ENCODE measurements at places on chromosomes 11 and 22.

- DNase-seq: no peak
These were observed 20.9 kb upstream of the NAALAD2 start for GRCh38 chr11:90113541-90113940.

DNA sequence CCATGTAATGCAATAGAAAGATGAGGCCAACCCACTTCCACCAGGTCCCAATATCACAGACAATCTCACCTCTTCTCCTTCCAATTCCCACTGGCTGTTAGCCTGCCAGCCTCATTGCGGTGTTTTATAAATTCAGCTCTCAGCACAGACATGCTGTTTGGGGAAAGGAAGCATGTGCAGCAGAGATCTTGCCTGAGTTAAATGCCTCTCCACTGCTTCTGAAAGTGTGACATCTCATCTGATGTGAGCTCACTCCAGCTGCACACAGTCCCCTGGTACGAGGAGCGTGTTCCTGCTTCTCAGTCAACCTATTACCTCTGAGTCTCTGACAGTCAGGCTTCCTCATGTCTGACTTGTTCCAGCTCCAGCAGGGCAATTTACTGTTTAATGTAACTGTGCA is 122.7 kb upstream of the GUCY1A2 start:
- DNase-seq: no peak

GRCh38 chr11:121311373-121311772 is 18.8 kb downstream of the SC5D start:
- no peak for DNase-seq

DNA sequence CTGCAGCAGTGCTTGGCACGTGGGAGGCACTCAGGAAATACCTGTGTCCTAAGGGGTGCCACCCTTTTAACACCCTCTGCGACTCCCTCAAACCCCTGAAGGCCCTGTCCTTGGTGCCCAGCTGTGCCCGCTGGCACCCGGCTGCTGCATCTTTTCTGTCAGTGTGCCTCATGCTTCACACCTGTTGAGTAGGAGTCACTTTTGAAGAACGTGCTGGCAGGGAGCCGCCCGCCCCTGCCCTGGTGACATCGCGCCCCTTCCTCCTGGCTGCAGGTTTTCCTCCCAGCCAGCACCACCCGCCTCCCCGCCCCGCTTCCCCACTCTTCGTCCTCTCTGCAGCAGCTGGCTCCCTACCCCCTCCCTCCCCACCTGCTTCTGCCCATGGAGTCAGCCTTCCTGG is 17.8 kb downstream of the FRMD8 start:
- no peak for DNase-seq

- DNase-seq: no peak
These were observed at the start of gene HTR3A for GRCh38 chr11:113974741-113975470. TSS of gene HTR3A (plus strand) at chr11:113975108. CDS start at chr11:113975326, 218 bp downstream.

DNA sequence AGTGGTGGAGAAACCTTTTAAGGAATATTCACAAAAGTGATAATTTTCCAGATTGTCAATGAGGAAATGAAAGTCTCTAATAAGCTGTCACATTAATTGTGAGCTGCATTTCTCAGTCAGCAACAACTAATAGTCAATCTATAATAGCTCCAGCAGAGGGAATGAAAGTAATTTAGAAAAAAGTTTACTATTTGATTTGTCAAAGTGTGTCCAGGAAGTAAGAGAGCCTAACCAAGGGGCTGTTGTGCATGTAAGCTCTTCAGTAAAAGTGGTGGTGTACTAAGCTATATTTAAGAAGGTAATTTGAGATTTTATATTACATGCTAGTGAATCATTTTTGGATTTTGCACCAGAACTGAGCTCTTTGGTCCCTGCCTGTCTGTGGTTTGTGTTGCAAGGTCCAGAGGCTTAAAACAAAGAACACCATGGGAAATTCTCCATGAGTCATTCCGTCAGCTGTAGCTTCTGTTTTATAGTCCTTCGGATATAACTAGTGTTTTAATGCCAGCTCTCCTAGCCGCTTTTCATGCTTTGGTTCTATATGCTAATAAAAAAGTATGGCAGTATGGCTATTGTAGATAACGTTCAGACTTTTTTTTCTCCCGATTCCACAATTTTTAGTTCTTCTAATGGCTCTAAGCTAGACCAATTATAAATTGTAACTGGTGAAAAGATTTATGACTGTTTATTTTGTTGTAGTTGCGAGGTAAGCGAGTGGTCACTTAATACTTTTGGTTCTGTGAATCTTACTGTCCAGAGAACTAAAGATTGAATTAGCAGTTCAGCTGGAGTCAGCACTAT is 64.6 kb downstream of the ARHGEF12 start:
- DNase-seq: peak; percentile 84

- DNase-seq: no peak
These were observed 527 bp downstream of the CARD10 start for GRCh38 chr22:37518509-37519267.

GRCh38 chr22:26461188-26461810 is 22.3 kb downstream of the HPS4 start:
- DNase-seq: no peak

GRCh38 chr11:126334659-126335462 is 20.6 kb upstream of the ST3GAL4 start:
- no peak for DNase-seq

- no peak for DNase-seq
These were observed 4.5 kb upstream of the STARD10 start for GRCh38 chr11:72798361-72798760.

DNA sequence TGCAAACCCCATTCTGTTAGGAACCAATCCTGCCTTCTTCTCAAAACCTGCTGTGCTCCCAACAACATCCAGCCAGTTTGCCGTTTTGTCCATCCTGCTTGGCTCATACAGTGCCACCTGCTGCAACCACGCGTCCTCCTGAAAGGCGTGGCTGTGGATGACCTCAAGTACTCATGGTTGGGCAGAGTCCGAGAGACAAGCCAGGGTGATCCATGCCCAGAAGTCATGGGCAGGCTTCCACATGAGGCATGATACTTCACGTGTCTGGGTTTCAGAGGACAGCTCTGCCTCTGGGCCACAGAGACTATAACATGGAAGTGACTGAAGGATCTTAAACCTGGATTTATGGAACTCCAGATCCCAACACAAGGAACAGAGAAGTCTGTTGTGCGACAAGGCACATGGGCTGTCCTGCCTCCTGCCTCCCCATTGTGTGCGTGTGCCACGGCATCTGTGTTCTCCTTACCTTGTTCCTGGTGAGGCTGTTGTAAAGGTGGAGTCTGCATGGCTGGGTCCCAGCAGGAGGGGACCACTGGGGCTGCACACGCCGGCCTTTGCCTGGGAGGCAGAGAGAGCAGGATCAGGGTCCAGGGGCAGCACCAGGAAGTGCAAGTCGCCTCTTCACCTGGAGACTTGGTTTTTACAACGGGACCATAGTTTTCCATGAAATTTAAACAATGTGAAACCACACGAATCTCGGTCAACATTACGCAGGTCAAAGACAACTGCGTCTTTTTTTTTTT is 15.4 kb downstream of the CARS1 start:
- DNase-seq: no peak

DNA sequence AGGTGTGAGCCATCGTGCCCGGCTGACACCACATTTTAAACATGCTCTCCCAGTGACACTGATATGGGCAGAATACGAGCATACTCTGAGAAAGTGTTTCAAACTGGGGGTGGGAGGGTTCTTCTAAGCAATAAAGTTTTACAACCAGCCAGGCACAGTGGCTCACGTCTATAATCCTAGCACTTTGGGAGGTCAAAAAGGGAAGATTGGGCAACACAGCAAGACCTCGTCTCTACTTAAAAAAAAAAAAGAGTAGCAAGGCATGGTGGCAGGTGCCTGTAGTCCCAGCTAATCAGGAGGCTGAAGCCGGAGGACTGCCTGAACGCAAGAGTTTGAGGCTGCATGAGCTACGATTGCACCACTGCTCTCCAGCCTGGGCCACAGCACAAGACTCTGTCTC is 2.2 kb downstream of the GANAB start:
- no peak for DNase-seq

- no peak for DNase-seq
These were observed 40.7 kb downstream of the FAM181B start for GRCh38 chr11:82692981-82693380.

DNA sequence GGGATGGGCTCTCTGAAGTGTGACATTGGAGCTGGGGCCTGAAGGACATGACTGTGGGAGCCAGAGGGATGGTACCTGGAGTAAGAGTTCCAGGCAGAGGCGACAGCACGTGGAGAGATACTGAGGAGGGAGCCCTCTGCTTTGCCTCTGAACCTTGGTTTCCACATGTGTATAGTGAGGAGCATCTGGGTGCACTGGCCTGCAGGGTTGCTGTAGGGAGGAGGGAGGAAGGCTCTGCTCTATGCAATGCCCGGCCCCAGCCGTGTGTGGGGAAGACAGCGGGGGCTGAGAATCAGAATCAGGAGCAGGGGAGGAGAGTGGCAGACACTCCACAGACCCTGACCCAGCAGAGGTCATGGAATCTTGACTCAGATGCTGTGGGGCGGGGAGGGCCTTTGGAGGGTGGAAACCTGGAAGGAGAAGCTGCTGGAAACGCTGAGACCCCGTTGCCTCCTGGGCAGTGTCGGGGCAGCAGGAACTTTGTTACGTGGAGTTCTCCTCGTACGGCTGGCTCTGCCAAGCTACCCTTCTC is 4.0 kb downstream of the SCYL1 start:
- DNase-seq: no peak

Measured in amniotic stem cell (primary cell).